Type B pancreatic cell (in vitro differentiated cells): ENCODE measurements at places on chromosomes 12 and 14.
A peak's percentile ranks its signal among the peaks of the same experiment; 100 is the strongest.

DNA sequence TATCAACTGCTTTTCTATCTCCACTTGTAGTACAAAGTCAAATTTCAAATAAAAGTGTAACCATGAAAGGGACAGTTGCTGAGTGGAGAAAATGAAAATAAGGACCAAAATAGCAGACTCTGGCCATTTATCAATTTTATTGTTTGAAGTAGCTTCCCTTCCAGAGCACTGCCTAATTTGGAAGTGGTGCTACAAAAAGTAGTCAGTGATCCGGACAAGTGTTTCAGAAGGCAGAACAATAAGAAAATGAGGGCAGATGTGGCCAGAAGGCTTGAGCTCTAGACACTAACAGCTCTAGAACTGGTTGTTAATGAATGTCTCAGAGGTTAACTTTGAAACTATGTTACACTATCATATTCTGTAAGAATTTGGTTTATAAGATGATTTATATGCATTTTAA lies 48.9 kb downstream of the ABCC9 start:
- no peaks in the 10 kb centered on the region for H3K27me3 ChIP-seq
- no peak overlapping the region for H3K27ac ChIP-seq
- H3K36me3 ChIP-seq = no peaks in the 10 kb centered on the region
- no peaks in the 10 kb centered on the region for H3K4me1 ChIP-seq

DNA sequence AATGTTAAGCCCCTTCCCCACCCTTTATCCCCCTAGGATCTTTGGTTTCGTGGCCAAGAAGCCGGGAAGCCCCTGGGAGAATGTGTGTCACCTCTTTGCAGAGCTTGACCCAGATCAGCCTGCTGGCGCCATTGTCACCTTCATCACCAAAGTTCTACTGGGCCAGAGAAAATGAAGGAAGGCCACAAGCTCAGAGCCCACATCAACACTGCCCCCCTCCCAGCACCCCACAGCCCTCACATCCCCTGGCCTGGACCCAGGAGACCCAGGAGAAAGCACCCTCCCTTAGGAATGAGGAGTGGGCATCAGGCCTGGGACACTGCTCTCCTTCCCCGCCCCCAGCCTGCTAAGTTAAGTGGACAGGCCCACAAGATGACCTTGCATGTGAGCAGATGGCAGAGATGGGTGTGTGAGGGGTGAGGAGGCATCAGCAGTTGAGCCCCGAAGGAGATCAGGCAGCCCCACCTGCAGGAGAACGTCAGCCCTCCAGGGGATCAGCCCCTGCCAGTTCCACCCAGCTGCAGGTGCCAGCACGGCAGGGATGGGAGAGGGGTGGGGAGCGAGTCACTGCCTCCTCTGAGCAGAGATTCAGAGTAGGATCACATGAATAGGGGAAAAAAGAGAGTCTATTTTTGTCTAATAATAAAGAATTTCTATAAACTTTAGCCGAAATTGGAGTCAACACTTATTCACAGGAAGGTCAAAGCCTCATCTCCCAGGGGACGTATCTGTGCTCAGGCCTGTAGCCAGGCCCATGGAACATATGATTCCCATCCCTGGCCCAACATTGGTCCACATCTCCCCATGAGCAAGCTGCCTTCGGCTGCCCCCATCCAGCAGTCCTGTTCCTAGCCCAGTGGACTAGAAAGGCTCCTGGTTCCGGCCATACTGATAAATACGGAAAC lies 14.1 kb downstream of the TNS2 start:
- H3K27ac ChIP-seq = peak overlapping the region; percentile 56
- H3K4me3 ChIP-seq = no peak overlapping the region
- DNase-seq = no peak

DNA sequence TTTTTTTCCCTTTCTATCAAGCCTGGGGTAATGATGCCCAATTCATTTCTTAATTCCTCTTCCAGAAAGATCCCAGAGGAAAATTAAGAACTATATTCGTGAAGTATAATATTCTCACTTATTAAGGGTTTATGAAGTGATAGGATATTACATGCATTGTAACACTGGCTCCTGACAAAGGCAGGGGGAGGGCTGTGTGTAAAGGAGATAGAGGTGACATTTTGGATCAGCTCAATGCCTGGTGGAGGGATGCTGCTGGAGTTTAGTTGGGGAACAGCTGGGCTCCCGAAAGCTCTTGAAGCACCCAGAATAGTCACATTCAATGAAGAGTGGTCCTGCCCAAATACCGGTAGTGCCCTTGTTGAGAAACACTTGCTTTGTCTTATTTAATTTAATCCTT lies 774 bp downstream of the SERPINA11 start:
- no peak for DNase-seq
- no peak overlapping the region for H3K27ac ChIP-seq
- no peaks in the 10 kb centered on the region for H3K36me3 ChIP-seq
- no peaks in the 10 kb centered on the region for H3K4me1 ChIP-seq
- no peak overlapping the region for H3K4me3 ChIP-seq

GRCh38 chr12:79911889-79912656 lies 22.8 kb downstream of the PPP1R12A start:
- peaks cover 23% of the 10 kb centered on the region for H3K4me1 ChIP-seq
- peaks cover 6% of the 10 kb centered on the region for H3K36me3 ChIP-seq
- no peaks in the 10 kb centered on the region for H3K27me3 ChIP-seq
- no peak for DNase-seq
- no peak overlapping the region for H3K27ac ChIP-seq

- H3K27me3 ChIP-seq = peaks cover 80% of the 10 kb centered on the region
- no peak overlapping the region for H3K4me3 ChIP-seq
- no peaks in the 10 kb centered on the region for H3K36me3 ChIP-seq
- DNase-seq = no peak
- no peaks in the 10 kb centered on the region for H3K4me1 ChIP-seq
Measured at GRCh38 chr14:24342889-24343288, 3.1 kb upstream of the RIPK3 start.

DNA sequence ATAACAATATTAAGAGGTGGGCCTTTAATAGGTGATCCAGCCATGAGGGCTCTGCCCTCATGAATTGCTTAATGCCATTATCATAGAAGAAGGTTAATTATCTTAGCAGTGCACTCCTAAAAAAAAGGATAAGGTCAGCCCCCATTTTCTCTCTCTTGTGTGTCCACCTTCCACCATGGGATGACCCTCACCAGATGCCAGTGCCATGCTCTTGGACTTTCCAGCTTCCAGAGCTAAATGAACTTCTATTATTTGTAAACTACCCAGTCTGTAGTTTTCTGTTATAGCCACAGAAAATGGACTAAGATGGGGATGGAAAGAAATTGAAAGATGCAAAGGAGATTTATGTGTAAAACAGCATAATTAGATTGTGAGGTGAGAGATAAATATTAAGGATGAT lies 125.4 kb downstream of the FOXA1 start:
- no peak for DNase-seq
- H3K27ac ChIP-seq = no peak overlapping the region
- no peaks in the 10 kb centered on the region for H3K4me1 ChIP-seq
- no peaks in the 10 kb centered on the region for H3K36me3 ChIP-seq
- no peaks in the 10 kb centered on the region for H3K27me3 ChIP-seq

DNA sequence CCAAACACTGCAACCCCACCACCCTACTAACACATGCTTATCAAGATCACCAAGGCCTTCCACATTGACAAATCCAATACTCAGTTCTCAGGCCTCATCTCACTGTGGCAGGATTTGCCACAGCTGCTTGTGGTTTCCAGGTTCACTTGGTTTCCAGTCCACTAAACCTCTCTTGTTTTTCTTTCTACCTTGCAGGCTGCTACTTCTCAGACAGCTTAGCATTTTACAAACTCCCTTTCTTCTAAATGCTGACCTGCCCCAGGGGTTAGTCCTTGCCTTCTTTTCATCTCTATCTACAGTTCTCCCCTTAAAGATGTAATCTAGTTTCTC lies 84.1 kb downstream of the BCAT1 start:
- peak overlapping the region; percentile 42 for H3K27ac ChIP-seq
- DNase-seq = no peak
- H3K36me3 ChIP-seq = peaks cover 83% of the 10 kb centered on the region
- no peaks in the 10 kb centered on the region for H3K4me1 ChIP-seq

- no peak for DNase-seq
- no peaks in the 10 kb centered on the region for H3K4me1 ChIP-seq
- no peaks in the 10 kb centered on the region for H3K36me3 ChIP-seq
- no peak overlapping the region for H3K27ac ChIP-seq
- no peak overlapping the region for H3K4me3 ChIP-seq
Measured at GRCh38 chr12:76201758-76202157, 117.3 kb upstream of the NAP1L1 start.

- H3K4me1 ChIP-seq = peaks cover 56% of the 10 kb centered on the region
- peaks cover 3% of the 10 kb centered on the region for H3K36me3 ChIP-seq
- peak overlapping the region; percentile 82 for H3K4me3 ChIP-seq
- H3K27ac ChIP-seq = peak overlapping the region; percentile 43
- no peak for DNase-seq
- H3K27me3 ChIP-seq = peaks cover 25% of the 10 kb centered on the region
Measured at GRCh38 chr14:99247101-99247729, 24.8 kb downstream of the BCL11B start.

- peak overlapping the region; percentile 94 for H3K27ac ChIP-seq
- H3K4me3 ChIP-seq = peak overlapping the region; percentile 100
- H3K27me3 ChIP-seq = no peaks in the 10 kb centered on the region
- H3K36me3 ChIP-seq = peaks cover 26% of the 10 kb centered on the region
Measured at GRCh38 chr12:120903412-120904196, 554 bp downstream of the SPPL3 start.

GRCh38 chr14:100332797-100333196 lies 9.7 kb downstream of the SLC25A47 start:
- no peaks in the 10 kb centered on the region for H3K4me1 ChIP-seq
- H3K36me3 ChIP-seq = peaks cover 3% of the 10 kb centered on the region
- DNase-seq = no peak

DNA sequence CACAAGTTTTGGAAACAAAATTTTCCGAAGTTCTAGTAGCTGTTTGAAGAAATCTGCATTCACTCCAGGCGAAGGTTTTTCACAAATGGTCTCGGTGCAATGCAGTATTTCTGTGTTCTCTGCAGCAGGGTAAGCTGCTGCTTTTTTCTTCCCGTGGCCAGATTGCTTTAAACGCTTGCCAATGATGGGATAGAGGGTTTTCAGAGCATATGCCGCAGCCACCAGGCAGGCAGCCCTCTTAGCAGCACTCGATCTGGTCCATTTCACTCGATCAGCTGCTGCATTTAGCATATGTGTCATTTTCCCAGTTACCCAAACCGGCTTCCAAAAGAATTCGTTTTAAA lies 315 bp downstream of the ABCD2 start:
- H3K36me3 ChIP-seq = no peaks in the 10 kb centered on the region
- H3K27me3 ChIP-seq = peaks cover 3% of the 10 kb centered on the region
- H3K27ac ChIP-seq = no peak overlapping the region

DNA sequence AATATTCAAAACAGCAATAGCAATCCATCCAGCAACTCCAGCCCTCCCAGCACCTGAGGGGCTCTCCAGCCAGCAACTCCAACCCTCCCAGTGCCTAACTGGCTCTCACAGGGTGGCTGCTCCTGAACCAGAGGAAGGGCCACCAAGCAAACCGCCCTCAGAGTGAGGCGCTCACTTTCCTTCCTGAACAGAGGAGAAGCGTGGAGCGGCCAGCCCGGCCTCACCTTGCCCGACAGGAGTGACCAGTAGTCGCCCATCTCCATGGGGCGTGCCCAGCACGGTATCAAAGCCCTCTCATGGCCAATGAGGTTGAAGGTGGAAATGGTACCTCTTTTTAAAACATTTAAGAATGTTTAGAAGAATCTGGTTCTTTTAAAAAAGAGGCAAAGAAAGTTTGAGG lies 27.4 kb downstream of the CDC42BPB start:
- H3K36me3 ChIP-seq = peaks cover 11% of the 10 kb centered on the region
- DNase-seq = no peak
- peaks cover 7% of the 10 kb centered on the region for H3K4me1 ChIP-seq
- H3K27me3 ChIP-seq = no peaks in the 10 kb centered on the region

- no peaks in the 10 kb centered on the region for H3K27me3 ChIP-seq
- DNase-seq = no peak
- no peaks in the 10 kb centered on the region for H3K4me1 ChIP-seq
- H3K36me3 ChIP-seq = peaks cover 14% of the 10 kb centered on the region
- no peak overlapping the region for H3K27ac ChIP-seq
Measured at GRCh38 chr14:92973798-92974372, 50.9 kb downstream of the CHGA start.

- no peak for DNase-seq
- H3K4me3 ChIP-seq = no peak overlapping the region
Measured at GRCh38 chr12:43749016-43749415, 9.6 kb downstream of the PUS7L start.

- H3K4me1 ChIP-seq = peaks cover 23% of the 10 kb centered on the region
- H3K4me3 ChIP-seq = no peak overlapping the region
- DNase-seq = no peak
- no peaks in the 10 kb centered on the region for H3K36me3 ChIP-seq
- peak overlapping the region; percentile 83 for H3K27ac ChIP-seq
Measured at GRCh38 chr12:52582486-52582885, 8.8 kb upstream of the KRT74 start.

GRCh38 chr12:23431006-23431405 lies 518.5 kb downstream of the SOX5 start:
- no peak overlapping the region for H3K4me3 ChIP-seq
- no peaks in the 10 kb centered on the region for H3K36me3 ChIP-seq
- DNase-seq = no peak
- H3K4me1 ChIP-seq = no peaks in the 10 kb centered on the region
- no peak overlapping the region for H3K27ac ChIP-seq

DNA sequence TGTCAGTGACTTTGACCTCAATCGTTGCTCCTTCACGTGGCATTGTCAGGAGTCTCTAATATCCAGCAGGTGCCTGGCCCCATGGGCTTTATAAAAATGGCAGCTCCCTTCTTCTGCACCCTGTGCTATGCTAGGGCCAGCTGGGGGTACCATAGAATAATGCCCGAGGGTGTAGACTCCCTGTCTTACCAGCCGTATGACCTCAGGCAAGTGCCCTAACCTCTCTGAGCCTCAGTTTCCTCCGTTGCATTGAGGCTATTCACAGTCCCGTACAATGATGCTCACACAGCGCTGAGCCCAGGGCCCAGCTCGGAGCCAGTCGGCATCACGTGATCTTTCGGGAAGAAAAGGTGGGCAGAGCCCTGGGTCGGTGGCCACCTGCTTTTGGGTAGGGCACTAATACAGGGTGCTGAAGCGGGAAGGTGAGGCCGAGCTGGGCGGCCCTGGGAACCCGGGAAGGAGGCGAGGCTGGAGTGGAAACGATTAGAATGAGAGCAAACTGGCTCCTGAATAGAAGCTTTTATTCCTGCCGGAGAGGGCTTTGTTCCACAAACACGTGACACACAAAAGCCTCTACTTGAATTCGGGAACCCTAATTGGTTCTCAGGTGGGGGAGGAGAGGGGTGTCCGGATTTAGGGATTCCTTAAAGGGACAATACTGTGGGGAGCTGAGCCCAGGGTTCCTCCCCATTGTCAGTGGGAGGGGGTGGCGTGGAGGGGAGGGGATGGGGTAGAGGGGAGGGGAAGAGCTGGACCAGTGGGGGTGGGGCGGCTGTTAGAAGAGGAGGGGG lies 19.9 kb upstream of the MSI1 start:
- no peak for DNase-seq
- no peaks in the 10 kb centered on the region for H3K36me3 ChIP-seq
